ENCODE measurements at places on chromosomes 1 and 21.

DNA sequence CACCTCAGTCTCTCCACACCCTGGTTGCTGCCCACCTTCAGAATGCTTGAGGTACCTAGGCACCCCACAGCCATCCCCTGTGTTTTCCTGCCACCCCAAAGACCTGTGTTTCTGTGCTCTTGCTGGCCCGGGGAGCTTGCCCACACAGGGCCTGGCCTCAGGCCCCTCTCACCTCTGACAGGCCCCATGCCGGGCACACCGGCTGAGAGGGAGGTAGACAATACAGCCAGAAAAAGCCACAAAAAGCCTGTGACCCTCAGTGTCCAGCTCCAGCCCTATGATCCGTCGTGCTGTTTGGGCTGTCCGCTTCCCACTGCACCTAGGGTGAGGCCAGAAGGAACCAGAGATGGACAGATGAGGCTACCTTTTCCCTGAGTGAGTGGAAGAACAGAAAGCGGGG is 11.4 kb downstream of the SEMA6C start:
- no peak for DNase-seq

DNA sequence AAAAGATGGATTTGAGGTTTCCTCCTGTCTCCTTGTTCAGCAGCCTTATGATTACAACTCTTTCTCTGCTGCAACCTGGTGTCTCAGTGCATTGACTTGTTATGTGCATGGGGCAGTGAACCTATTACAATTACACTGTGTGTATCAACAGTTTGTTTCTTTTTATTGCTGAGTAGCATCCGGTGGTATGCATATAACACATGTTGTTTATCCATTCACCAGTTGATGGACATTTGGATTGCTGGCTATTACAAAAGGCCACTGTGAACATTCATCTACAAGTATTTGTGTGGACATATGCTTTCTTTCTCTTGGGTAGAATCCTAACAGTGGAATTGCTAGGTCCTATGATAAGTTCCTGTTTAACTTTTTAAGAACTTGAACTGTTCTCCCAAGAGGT is 65.9 kb downstream of the FMO4 start:
- no peak for DNase-seq

DNA sequence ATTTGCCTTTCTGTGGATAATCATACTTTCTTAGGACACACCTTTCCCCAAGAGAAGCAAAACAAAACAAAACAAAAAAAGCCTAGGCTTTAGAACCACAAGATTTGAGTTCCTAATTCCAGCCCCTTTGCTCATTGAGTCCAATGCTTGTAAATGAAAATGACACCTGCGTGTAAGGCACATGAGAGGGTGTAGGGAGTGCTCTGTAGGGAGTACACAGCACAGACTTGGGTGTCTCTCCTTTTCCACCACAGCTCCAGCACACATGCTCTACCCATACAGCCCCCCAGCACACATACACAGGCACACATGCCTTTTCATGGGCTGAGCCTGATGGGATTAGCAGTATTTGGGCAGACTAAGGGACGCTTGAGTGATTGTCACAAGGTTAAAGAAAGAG is 9.2 kb upstream of the NGF start:
- no peak for DNase-seq

- no peak for DNase-seq
These were observed 286.9 kb upstream of the USP25 start for GRCh38 chr21:15442743-15443469.

DNA sequence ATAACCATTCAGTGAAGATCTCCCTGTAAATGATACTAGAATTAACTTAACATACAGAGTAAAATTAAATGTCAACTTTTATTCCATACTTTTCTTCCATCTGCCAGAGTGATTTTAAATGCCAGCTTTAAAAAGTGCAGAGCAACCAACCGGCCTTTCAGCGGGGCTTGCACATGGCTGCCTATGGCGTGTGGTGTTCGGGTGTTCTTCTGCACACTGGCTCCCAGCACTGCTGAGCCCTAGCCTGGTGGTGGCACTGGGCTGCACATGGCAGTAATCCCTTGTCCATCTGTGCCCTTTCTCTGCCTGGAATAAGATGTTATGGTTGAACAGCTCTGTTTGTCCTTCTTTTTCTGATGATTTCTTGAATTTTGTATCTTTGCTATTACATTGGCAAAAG is 156.3 kb downstream of the SNX7 start:
- DNase-seq: no peak

- DNase-seq: no peak
These were observed 22.0 kb upstream of the IFNLR1 start for GRCh38 chr1:24209097-24209496.

GRCh38 chr1:160096274-160097116 is 1.9 kb downstream of the IGSF8 start:
- no peak for DNase-seq
